Cerebellum (tissue), 4 donors: ENCODE measurements at places on chromosomes 3 and 15.

- no peak for DNase-seq
Observed at GRCh38 chr15:38518084-38518483, 46.5 kb downstream of the RASGRP1 start.

- DNase-seq, result peak; percentile 58
Observed at GRCh38 chr3:81643721-81644120, 117.7 kb downstream of the GBE1 start.

DNA sequence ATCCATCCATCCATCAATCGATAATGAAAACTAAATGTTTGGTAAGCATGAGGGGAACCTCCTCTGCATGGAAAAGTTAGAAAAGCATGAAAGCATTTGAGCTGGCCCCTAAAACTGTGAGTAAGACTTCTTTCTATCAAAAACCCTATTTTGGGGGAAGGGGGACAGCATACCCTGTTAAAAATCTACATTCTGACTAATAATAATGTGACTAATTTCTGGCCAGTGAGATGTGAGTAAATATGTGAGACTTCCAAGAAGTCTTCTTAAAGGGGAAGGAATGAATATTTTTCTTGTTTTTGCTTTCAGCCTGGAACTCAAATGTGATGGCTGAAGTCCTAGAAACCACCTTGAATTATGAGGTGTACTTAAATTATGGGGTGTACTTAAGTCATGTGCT lies 54.9 kb downstream of the C3orf85 start:
- DNase-seq, result no peak

DNA sequence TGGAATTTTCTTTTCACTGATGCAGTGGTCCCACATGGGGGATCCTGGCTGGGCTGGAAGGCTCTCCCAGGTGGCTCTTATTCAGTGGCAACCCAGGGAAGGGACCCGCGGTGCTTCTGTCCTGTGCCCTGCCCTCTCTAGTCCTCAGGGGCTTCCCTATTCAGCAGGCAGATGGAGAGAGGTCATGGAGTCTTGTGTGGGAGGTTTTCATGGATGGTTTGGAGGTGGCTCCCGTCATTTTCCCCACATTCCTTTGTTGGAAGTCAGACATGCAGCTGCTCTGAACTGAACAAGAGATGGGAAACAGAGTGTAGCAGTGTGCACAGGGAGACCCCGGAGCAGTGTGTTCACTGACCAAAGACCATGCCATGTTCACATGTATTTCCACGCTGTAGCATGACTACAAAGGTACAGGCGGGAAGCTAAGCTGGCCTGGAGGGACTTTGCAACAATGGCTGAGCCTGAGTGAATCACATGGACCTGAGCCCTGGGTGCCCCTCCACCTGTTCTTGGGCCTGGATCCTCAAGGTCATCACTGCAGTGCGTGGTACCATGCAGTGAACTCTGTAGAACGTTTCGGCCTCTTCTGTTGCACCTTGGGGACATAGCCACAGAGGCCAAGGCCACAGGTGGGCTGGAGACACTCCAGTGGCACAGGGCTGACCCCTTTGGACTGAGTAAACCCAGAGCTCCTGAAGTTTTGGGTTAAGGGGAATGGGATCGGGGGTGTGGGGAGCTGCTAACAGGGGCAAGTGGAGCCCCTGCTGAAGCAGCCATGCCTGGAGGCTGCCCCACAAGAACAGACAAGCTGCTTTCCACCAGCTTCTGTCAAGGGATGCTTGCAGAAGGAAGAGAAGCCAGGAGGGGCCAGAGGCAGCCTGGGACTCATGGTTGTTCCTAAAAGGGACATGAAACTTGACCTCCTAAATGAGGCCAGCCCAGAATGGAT lies 123.0 kb downstream of the ASB7 start:
- no peak for DNase-seq

DNA sequence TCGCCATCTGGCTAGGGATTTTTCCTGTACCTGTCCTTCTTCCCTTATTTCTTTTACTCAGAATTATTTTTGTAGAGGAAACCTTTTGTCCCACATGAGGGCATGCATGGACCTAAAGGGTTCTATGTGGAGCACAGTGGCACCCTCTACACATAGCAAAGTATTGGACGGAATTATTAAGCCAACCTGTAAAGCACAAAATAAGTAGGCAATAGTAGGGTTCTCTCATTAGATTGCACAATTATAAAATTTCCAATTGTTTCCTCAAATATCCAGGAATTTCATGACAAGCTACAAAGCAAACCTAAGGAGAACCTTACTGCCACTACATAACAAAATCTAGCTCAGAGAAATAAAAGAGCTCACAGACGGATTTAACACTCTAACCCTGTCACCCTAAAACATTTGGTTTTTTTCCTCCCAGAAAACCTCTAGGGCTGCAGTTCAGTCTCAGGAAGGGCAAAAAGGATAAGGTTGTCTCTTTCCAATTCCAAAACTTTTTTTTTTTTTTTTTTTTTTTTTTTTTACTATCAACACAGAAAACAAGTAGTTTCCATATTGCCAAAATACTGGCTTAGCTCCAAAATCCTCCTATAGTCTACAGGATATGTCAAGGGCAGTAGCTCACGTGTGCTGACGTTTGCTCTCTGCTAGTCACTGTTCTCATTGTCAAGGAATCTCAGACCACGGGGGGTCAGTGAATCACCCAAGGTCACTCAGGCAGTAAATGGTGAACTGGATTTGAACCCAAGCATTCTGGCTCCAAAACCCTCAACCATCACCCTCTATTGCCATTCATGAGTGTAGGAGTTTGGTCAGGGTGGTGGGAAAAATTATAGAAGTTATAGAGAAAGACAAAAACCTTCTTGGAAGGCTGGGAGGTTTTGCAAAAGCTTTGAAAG lies 52.3 kb downstream of the NCEH1 start:
- DNase-seq, result no peak

DNA sequence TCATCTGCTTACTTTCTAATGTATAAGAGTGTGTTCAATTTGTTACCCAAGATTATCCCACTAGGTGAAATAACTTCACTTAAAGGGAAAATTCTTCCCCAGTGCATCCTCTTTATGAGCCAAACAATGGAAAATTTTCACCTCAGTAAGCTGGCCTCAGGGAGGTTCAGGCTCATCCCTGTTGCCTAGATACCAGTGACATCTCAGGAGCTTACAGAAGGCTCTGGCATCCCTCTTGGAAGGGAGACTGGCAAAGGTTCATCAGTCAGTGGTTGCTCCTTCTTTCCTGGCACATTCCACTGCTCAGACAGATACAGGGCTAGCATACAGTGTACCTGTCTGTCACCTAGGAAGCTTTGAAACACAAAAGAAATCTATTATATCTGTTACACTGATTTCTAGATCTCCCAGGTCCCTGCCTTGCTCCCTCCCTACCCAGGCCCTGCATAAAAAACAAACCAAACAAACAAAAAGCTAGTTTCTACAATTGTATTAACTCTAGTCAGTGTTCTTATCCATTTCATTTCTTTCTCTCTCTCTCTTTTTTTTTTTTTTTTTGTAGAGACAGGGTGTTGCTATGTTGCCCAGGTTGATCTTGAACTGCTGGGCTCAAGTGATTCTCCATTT lies 1.7 kb downstream of the IP6K2 start:
- DNase-seq, result peak; percentile 96

- DNase-seq, result no peak
Observed at GRCh38 chr3:139838269-139838957, 96.6 kb upstream of the CLSTN2 start.

DNA sequence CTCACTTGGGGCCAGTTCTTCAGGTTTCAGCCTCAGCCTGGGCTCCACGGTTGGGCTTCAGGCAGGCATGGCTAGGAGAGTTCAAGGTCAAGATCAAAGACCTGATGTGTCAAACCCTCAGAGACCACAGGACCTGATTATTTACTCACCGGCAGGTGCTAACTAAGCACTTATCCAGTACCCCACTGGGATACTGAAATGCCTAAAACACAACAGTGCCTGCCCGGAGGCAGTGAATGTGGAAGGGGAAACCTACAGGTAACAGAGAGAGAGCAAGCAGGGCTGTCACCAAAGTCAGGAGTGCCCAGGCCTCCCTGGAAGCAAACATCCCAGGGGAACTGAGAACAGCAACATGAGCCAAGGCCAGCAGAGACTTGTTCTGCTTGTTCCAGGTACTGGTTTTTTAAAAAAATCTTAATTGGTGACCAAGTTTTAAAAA lies 6.7 kb downstream of the IDH2 start:
- DNase-seq, result no peak

DNA sequence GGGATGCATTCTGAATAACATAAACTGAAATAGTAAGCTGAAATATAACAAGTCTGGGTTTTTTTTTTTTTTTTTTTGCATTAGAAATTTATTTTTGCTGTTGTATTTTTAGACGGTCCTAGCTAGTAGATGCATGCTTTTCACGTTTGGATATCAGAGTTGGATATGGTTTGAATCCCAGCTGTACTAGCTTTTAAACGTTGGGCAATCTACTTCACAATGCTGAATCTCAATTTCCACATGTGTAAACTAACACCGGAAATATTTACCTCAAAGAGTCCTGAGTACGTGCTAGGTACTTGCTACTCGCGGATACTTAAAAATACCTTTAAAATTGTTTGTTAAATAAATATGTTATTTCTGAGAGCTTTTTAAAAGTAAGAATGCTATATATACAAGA lies 139.8 kb downstream of the BBX start:
- no peak for DNase-seq

DNA sequence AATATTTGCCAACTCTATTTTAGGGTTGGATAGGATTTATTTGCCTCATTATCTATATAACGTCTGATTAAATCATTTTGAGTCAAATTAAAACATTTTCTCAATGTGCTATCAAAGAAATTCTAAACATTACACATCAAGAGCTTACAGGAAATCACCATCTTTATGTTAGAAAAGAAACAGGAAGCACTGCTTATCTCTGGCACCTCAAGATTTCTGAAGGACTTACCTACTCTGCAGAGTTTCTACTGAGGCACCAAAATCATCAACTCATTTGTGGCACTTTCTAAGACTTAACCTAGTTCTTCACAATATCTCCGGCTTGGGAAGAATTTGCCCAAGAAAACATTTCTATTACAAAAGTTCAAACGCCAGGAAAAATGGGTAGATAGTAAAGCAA lies 181.3 kb upstream of the EOMES start:
- DNase-seq, result no peak

- peak; percentile 8 for DNase-seq
Observed at GRCh38 chr3:111859974-111860859, 1.2 kb downstream of the PHLDB2 start.

DNA sequence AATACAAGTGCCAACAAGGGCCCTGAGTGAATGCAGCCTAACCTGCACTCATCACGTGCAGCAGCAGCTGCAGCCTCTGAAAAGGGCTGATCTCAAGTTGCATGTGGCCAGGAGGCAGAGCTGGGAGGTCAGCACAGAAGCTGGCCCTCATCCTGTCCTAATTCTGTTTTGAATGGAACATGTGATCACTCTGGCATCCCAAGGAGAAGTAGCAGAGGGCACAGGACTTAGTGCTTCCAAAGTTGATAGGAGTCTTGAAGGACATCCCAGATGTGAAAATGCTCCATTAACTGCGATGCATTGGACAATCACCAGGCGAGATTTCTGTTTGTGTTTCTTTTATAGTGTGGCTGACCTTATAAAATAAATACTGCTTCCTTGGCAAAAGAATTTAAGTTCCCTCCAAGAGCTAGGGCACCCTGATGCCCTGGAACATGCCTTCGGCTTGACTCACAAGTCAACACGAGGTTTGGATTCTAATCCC lies 31.6 kb upstream of the STAG1 start:
- no peak for DNase-seq

- no peak for DNase-seq
Observed at GRCh38 chr3:131223373-131224289, 157.9 kb upstream of the NUDT16 start.

DNA sequence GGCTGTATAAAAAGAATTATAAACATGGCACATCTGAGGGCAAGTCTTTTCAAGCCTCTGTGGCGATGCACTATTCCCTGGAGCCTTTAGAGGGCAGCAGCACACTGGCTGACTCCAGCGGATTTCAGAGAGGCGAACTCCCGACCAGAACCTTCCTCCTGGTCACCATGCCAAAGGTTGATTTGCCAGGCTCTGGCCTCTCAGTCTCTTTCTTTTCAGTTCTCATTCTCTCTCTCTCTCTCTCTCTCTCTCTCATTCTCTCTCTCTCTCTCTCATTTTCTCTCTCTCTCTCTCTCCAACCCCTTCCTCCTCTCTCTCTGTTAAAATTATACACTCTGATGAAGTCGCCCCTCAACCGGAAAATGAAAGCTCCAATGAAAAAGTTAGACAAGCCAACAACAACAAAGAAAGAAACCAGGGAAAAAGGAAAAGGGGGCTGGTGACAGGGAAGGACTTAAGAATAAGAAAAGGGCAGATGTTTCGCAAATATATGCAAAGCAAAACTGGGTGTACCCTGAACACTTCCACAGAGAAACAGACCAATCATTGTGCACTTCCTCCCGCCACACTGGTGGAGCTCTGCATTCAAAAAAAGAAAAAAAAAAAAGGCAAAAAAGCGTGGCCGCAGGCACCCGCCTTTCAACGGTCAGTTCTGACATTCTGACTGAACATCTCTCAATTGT lies 90.2 kb downstream of the TIGIT start:
- peak; percentile 86 for DNase-seq

GRCh38 chr3:42600958-42601675 lies 631 bp downstream of the NKTR start:
- DNase-seq, result peak; percentile 40

DNA sequence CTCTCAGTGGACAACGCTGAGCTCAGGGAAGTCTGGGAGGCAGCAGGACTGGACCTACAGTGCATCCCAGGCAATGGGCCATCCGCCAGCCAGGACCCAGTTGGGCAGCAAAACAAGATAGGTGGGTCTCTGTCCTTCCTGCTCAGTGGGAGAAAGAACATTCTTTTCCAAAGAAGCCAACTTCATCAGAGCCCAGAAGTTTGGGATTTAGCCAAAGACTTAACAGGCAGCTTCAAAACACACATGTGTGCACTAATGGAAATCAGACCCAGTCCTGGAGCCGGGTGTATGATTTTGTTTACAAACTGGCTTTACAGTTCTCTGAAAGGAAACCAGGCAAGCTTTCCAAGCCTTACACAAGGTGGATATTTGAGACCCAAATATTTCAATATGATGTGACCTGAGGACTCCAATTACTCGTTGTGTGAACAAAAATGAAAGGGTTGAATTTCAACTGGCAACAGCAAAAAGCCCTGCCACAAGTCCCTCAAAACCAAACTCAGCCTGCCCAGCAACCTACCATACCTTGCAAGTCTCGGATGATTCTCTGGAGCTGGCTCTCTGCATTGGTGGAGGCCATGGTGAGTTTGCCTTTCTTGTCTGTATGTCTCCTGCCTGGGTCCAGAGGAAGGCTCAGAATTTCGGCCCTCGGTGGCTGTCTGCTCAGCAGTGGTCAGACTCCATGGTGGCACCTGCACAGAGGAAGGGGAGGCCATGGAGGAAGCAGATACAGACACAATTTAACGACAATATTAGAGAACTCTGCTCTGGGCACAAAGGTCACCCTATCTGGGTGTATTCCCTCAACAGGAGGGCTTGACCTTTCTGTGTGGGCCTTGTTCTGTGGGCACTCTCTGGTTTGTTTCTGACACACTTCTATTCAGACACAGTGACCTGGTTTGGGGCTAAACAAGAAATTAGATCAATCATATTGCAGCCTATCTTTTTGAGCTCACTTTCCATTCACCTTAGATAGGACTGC lies 11.0 kb downstream of the FYCO1 start:
- DNase-seq, result no peak
